Hematopoietic multipotent progenitor cell (in vitro differentiated cells): ENCODE measurements at places on chromosomes 3 and 15.

DNA sequence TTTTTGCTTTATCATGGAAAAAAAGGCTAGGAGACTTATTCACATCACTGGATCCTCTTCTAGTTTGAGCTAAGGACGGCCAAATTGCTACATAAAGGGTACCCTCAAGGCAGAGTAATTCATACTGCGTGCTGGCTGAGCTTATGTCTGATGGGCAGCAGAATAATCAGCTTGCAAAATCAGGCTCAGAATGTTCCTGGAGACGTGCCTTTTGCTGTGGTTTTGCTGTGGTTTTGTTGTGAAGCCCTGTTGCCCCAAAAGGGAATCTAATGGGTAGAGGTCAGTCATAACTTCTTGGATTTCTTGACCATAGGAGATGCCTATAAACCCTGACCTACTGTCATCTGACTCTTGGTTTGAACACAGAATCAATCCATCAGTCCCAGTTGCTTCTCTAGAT is 189.9 kb downstream of the SOX2 start:
- no peak for DNase-seq

- DNase-seq: no peak
These were observed 168.8 kb downstream of the ADAMTS9 start for GRCh38 chr3:64518950-64519349.

DNA sequence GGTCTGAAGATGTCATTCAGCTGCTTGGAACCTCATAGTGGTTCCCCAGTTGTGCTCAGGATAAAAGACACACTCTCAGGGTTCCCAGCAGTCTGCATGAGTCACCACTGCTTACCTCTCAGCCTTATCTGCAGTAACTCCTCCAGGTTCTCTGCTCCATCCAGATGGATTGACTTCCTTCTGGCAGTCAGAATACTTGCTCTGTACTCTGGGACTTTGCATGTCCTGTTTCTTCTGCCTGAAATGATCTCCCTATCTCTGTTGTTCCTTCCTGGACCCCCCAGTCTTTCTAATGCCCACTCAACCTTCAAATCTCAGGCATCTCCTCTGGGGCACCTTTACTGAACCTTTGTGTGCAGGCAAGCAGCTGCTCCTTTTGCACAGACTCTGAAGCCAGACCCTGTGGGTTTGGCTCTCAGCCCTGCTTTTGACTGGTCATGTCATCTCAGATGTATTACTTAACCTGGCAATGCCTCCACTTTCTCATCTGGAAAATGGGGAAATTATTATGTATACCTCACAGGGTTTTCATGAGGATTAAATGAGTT is 38.4 kb downstream of the ITPR1 start:
- DNase-seq: no peak

DNA sequence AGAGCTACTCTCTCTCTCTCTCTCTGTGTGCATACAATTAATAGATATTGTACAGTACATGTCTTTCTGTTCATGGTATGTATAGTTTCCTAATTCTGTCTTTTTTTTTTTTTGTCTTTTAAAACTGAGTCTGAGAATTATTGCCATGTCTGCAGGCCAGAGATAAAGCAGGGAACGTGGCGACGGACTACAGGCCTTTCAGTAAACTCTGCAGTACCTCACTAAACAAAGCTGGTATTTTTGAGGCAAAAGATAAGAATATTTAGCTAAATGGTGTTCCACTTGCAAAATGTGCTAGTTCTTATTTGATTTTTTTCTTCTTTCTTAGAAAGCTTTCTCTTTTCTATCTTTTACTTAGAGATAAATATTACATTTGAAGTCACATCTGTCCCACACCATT is 44.0 kb upstream of the EHHADH start:
- DNase-seq: no peak

DNA sequence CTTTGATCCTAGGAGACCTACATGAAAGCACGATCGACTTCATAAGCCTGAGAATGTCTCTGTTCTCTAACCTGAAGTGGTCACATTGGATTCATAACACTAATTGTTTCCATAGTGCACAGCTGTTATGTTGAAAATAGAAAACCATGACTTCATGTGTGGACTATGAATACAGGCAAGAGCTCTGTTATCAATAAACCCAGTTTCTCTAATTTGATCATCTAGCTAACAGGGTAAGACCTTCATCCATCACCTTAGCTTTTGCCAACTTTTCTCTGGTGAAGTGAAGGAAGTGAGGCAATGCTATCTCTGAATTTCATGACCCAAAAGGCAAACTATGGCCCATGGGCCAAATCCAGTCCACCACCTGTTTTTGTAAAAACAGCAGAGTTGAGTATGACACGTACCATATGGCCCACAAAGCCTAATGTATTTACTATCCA is 27.2 kb downstream of the ABI3BP start:
- no peak for DNase-seq

DNA sequence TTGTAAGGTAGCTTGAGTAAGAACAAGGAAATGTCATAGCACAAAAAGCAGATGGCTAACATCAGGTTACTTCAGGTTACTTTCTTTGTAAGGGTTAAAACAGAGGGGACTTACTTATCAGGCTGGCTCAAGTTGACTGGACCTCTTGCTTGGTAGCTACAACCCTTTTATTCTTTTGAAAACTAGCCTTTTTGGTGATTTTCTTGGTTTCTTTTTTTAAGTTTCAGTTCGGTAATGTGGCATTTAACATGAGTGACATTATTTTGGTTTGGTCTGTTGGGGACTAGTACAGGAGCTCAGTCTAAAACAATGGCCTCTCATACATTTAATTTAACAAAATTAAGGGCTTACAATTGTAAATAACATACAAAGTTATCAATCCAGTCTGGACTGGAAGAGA is 621.4 kb downstream of the OTOL1 start:
- no peak for DNase-seq

DNA sequence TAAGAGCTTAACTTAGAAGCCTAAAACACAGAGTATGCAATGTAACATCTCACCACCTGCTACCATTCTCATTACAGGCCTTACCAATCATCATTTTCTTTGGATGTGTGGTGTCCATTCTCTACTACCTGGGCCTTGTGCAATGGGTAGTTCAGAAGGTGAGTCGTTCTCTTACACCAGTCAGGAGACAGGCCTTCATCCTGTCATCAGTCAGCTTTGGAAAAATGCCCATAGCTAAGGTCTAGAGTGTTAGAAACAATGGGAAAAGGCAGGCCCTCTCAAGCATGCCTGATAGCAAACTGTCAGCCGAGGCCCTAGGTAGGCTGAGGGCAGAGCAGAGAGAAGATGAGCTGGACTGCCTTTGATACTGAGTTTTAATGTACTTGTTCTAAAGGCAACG is 13.5 kb downstream of the SLC28A2 start:
- DNase-seq: no peak

GRCh38 chr3:13420045-13420830 is at the start of gene NUP210:
Gene NUP210 (minus strand): TSS chr3:13420322. CDS start chr3:13420226, 96 bp downstream.
- no peak for DNase-seq

DNA sequence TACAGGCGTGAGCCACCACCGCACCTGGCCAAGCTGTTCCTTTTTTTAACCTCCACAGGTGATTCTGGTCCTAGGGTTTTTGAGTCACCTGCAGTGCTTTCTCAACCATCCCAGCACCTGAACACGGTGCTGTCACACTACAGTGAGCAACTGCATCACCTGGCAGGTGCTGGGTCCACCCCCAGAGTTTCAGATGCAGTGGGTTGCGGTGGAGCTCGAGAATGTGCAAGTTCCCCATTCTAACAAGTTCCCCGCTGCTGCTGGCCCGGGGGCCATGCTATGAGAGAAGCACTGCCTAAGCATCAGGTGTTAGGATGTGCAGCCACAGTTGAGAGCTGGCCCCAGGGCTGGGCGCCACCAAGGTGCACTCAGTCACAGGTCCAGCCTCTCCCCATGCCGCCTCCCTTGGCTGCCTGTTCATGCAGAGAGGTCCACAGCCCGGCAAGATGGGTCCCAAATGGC is 18.0 kb downstream of the ISG20 start:
- no peak for DNase-seq

- no peak for DNase-seq
These were observed 48.5 kb downstream of the CD47 start for GRCh38 chr3:108042300-108042699.

DNA sequence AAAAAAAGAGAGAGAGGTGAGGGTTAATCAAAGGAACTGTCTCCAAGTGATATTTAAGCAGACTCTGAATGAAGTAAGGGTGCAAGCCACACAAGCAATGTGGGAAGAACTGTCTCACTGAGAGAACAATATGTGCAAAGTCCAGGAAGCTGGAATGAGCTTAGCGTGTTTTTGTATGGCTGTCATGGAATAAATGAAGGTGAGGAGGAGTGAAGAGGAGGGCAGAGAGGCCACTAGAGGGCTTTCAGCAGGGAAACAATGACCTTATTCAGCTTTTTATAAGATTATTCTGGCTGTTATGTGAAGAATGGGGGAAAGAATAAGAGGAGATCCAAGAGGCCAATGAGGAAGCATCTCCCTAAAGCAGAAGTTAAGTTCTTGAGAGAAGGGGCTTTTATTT is 86.9 kb upstream of the COL8A1 start:
- no peak for DNase-seq

DNA sequence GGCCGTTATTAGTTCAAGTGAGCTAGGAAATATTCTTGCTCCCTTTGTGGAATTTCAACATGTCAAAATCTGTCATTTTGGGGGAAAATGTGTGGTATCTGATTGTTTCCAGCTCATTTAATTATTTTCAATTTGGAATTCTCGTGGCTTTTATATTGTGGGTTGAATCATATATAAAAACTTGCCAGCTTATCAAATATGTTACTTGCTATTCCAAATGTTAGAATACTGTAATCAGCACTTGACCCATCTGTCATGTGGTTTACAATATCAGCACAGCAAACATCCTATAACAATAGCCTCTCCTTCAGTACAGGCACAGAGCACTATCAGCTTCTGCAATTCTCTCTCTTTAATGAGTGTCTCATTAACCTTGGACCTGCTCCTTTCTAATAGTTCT is 130.2 kb upstream of the FEZF2 start:
- DNase-seq: no peak

- DNase-seq: no peak
These were observed 274.3 kb downstream of the EPHB1 start for GRCh38 chr3:135069406-135069805.

- DNase-seq: no peak
These were observed 176.8 kb downstream of the TUSC7 start for GRCh38 chr3:116886202-116886893.

- DNase-seq: no peak
These were observed 7.6 kb downstream of the SMAD3 start for GRCh38 chr15:67072958-67073357.

DNA sequence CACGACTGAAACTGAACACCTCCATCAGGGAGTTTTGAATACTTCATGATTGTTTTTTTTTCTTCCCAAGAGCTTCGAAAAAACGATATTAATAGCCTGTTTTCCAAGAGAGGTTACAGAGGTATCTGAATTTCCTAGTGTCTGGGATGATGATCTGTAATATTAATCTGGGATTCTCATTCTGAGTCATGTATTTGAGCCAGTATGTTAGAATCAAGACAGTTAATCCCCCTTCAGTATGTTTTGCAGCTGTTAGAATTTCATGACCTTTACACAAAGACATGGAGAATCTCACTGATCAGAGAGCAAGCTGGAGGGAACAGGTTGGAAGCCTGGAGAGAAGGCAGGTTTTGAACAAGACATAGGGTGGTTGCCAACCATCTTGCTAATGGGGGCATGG is 234.5 kb upstream of the GAP43 start:
- DNase-seq: no peak

GRCh38 chr3:71369701-71370391 is 213.7 kb downstream of the FOXP1 start:
- DNase-seq: no peak

- DNase-seq: no peak
These were observed 28.2 kb downstream of the RBP2 start for GRCh38 chr3:139448104-139448503.

GRCh38 chr3:65044401-65044800 is 356.6 kb upstream of the ADAMTS9 start:
- no peak for DNase-seq

DNA sequence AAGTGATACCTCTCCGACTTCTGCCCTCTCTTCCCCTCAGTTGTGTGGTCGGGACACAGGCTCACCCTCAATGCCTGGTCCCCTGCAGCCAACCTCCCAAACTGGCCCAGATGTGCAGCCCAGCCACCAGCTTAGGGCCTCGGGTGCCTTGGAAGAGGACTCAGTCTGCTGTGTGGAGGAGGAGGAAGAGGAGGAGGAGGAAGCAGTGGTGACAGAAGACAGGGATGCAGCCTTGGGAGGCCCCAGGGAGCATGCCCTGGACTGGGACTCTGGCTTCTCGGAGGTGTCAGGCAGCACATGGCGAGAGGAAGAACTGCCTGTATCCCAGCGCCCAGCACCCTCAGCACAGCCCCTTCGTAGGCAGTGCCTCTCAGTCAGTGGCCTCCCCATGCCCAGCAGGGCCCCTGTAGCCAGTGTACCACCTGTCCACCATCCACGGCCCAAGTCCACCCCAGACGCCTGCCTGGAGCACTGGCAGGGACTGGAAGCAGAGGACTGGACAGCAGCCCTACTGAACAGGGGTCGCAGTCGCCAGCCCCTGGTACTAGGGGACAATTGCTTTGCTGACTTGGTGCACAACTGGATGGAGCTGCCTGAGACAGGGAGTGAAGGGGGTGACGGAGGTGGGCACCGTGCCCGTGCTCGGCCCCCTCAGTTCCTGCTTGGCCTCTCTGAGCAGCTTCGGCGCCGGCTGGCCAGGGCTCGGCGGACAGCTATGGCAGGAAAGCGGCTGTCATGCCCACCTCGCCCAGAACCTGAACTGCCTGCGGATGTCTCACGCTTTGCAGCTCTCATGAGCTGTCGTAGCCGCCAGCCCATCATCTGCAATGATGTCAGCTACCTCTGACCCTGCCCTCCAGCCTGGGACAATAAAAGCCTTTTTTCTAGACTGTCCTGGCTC is 1.3 kb downstream of the INKA1 start:
- DNase-seq: no peak

GRCh38 chr15:101280007-101280406 is 2.7 kb upstream of the SELENOS start:
- DNase-seq: no peak

GRCh38 chr15:34055868-34056595 is 17.0 kb upstream of the AVEN start:
- DNase-seq: no peak

DNA sequence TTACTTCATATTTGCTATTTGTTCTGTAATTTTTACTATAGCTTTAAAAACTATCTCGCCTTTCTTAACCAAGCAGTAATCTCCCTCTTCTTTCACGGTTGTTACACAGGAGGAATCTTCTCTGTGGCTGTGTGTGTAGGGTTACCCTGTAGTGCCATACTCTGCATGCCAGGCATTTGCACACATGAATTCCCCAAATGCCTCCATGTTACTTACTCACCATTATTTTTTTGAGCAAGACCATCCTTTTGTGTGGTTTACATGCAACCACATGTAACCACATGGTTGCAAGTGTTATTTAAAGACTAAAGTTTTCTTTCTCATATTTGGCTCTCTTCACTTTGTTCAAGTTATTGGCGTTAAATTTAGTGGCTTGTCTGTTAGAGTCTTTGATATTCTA is 45.5 kb downstream of the HPS3 start:
- DNase-seq: no peak

- no peak for DNase-seq
These were observed 269.0 kb upstream of the TBC1D5 start for GRCh38 chr3:18011387-18011786.

GRCh38 chr15:97520689-97521088 is 439.8 kb upstream of the ARRDC4 start:
- DNase-seq: no peak

- DNase-seq: no peak
These were observed 8.5 kb upstream of the ONECUT1 start for GRCh38 chr15:52798529-52799101.
